Mesothelial cell of epicardium (in vitro differentiated cells): ENCODE measurements at places on chromosomes 5 and 9. TPM values are rescaled to one million over a fixed set of nuclear protein-coding genes. Genes with fewer than 3 reads are reported as not detected.

DNA sequence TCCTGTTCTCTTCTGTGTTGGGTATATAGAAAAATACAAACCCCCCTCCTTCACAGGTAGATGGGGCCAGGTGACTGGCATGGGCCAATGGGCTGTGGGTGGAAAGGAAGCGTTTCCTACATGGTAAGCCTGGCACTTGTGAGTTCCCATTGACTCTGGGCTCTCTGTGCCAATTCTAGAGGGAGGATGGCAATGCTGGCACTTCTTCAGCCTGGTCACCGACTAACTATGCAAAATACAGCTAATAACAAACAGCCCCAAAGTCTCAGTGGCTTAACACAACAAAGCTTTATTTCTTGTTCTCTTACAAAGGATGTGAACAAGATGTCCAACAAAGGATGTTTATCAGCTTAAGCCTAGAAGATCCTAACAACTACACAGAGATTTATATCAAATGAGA lies 258.1 kb downstream of the SYK start:
- no peak for DNase-seq

Gene PAX5
- not detected in 3 replicates for total RNA-seq

DNA sequence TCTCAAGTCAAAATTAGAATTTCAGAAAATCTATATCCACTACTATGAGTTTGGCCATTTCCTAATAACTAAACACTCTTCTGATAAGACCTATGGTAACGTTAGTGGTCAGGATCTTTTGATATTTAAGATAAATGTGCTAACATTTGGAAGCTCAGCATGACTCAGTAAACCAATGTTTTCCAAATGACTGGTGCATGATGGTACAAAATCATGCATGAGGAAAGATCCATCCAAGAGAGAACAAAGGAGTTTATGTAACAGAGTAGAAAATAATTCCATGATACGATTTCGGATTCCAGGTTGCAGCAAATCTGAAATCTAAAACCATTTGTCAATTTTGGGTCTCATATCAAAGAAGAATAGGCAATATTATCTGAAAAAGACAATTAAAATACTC lies 279.2 kb downstream of the NSG2 start:
- no peak for DNase-seq

Gene NUTM2G
- 0.16 to 0.20 TPM in 2 of 3 replicates, not detected in the other for total RNA-seq

DNA sequence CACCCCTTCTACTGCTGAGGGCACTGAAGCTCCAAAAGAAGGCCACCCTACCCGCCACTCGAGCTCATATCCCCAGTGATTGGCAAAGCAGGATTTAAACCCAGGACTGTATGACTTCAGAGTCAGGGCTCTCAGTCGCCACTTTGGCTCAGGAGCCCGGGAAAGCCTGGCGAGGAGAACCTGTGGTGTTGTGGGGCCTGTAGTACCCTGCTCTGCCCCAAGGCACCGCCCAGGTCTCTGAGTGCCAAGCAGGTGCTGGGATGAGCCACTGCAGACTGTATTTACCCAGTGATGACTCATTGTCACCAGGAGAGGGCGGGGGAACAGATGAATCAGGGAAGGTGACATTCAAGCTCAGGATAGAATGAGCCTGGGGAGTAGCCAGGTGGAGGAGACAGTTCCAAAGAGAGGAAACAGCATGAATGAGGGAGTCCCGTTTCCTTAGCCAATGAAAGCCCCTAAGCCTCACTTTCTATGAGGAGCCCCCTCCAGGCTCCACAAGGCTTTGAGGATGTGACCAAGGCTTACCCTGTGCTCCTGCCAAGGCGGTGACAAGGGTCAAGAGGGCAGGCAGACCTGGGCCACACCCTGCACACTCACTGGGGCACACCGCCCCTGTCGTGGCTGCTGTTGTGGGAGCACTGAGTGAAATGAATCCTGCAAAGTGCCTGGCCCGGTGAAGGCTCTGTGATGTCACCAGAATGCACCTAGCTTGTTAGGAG lies 17.8 kb upstream of the DPM2 start:
- no peak for DNase-seq

GRCh38 chr5:142007237-142007544 lies 5.6 kb downstream of the GNPDA1 start:
- DNase-seq = no peak

- DNase-seq = no peak
Measured at GRCh38 chr9:124688238-124688904, 82.7 kb downstream of the NR6A1 start.

Gene PDE6A
- 0.18 to 0.38 TPM (median 0.29 TPM) in 3 replicates for total RNA-seq

Gene CDO1
- 9.9 to 13.1 TPM (median 11.8 TPM) in 3 replicates for total RNA-seq

DNA sequence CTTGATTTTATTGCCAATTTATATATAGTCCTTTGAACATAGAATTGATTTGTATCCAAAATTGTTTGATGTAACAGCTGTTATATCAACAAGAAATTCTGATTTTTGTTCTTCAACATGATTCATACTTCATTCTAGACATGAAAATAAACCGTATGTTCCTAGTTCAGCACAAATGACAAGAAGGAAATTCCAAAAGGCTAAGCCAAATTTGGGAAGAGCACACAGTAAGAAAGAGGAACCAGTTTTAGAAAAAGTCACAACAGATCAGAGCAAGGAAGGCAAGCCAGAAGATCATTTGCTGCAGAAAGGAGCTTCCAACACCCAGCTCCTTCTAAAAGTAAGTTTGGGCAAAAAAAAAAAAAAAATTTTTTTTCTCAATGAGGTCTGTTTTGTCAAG lies 65.0 kb upstream of the MCCC2 start:
- DNase-seq = no peak

Gene ZBTB5
- 34.2 to 35.3 TPM (median 35.2 TPM) in 3 replicates for total RNA-seq

GRCh38 chr5:10455277-10455670 lies 13.6 kb downstream of the ROPN1L start:
- DNase-seq = no peak

- no peak for DNase-seq
Measured at GRCh38 chr9:14221558-14221957, 92.4 kb downstream of the NFIB start.

- no peak for DNase-seq
Measured at GRCh38 chr5:125214080-125214479, 467.6 kb upstream of the ZNF608 start.

DNA sequence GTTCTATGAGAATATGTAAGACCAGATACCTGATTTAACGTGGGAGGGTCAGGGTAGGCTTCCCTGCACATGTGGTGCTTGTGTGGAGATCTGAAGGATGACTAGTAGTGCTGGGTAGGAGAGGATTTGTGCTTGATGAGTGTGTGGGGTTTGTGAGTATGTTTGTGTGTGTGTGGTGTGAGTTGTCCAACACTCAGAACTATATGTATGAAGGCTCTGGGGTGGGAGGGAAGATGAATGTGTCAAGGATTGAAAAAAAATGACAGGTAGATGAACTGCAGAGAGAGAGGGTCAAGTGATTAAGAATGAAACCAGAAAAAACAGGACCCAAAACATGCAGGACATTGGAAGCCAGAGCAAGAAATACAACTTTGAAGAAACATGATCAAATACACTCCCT lies 154.6 kb upstream of the NR3C1 start:
- DNase-seq = no peak

GRCh38 chr9:70218767-70219166 lies 40.0 kb upstream of the SMC5 start:
- DNase-seq = no peak

- DNase-seq = no peak
Measured at GRCh38 chr5:89034588-89034987, 151.6 kb upstream of the MEF2C start.

DNA sequence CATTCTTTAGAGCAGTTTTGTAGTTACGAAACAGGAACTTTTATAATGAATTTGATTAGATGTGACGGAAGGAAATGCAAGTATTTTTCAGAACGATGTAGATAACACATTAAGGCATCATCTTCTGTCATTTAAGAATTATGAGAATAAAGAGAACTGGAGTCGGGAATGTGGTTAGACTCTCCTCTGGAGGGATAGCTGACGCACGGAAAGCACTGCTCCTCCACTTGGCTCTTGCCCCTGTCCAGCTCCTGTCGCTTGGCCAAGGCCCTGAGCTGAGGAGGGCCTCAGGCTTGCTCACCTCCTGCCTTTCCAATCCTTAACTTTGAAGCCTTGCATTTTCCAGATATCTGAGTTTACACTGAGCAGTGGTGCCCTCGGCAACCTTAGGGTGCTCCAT lies 60.5 kb downstream of the MAP1B start:
- no peak for DNase-seq

- no peak for DNase-seq
Measured at GRCh38 chr9:122216798-122217418, 11.8 kb downstream of the LHX6 start.

Gene FBXL7
- total RNA-seq = 68.8 to 70.7 TPM (median 70.0 TPM) in 3 replicates

Gene IFNA13
- 0.60 to 1.0 TPM (median 0.66 TPM) in 3 replicates for total RNA-seq

Gene SHISAL2B
- total RNA-seq = not detected in 3 replicates

DNA sequence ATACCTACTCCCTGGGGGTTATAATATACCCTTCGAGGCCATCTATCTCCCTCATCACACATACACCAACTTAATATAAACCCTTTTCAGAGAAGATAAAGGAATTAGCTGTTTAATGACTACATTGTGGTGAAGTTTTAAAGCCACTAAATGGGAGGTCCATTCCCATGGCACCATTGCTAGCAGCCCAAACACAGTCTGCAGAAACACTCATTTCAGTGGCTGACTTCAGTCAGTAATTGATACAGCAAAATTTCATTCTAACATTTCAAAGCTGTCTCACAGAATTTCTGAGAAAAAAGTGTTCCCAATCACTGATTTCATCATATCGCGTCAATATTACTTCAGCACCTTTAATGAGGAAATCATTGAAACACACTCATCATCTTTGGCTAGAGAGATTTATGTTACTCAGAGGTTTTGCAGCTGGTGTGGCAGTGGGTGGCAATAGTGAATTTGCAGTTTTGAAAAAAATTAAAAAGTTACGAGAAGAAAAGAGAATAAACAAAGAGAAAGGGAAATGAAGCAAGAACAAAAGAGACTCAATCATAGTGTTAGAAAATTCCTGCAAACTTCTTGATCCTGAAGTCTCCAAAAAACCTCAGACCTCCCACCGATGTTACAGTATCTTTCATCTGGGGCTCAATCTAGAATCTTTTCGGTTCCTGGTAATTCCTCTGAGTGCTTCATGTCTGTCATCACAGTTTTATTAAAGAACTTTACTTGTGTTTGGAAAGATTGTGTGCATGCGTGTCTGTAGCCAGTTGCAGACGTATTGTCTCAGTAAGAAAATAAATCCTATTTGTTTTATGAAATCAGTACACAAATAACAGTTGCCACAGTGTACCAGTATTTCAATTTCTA lies 105.0 kb downstream of the ERCC6L2 start:
- no peak for DNase-seq

DNA sequence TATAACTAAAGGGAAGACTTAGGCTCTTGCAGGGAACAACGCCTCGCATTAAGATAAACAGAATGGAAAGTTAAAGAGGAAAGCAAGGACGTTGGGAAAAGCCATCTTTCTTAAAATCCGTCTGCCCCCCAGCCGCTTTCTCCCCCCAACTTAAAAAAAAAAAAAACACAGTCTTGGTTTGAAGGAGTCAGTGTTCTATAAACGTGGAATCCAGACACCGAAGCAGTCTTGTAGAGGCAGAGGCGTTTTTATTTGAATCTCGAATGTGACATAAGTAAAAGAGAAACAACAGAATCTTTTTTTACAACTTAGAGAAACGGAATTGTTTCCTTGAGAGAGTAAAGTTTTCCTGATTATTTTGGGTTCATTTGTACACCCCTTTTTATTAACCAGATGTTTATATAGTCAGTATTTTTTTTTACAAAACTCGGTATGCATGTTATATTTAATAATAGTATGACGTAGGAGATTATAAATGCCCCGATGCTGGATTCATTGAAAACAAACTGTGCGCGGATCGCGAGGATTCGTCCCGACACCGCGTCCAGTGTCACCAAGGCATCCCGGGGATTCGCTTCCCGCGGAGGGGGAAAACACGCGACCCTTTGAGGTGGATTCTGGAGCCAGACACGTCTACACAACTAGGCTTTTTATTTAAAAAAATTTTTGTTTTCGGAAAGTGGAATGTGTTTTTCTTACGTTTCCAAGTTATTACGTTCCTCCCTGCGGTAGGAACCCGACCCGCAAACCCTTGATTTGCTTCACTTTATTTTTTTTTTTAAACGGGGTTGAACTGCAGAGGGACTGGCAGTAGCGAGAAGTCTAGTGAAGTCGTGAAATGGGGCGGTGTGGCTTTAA lies 6.7 kb downstream of the PTCH1 start:
- no peak for DNase-seq

Gene TAL2
- total RNA-seq = 0.47 to 0.99 TPM (median 0.84 TPM) in 3 replicates

DNA sequence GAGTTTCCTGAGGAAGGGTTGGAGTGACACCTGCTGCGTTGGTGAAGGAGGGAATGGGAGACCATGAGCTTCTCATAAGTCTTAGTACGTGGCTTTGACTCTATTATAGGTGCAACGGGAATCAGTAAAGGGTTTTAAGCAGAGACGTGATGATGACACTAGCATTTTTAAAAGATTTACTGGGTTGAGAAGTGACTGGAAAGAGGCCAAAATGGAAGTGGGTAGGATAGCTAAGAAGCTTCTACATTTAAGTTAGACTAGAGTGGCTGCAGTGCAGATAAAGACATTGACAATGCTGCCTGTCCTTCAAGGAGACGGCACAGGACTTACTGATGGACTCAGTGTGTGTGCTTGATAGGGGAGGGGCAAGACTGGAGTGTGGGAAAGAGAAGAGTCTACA lies 6.2 kb downstream of the GAPT start:
- DNase-seq = no peak

GRCh38 chr9:91795598-91796241 lies 154.3 kb downstream of the ROR2 start:
- DNase-seq = peak; percentile 22

- DNase-seq = no peak
Measured at GRCh38 chr9:94991961-94992907, 265.7 kb downstream of the AOPEP start.
